Stimulated activated CD8-positive, alpha-beta memory T cell treated with anti-CD3 and anti-CD28 coated beads, Interleukin-4, amount 100 ng/mL, for 48 hours (primary cell): ENCODE measurements at places on chromosomes 3 and 15.

DNA sequence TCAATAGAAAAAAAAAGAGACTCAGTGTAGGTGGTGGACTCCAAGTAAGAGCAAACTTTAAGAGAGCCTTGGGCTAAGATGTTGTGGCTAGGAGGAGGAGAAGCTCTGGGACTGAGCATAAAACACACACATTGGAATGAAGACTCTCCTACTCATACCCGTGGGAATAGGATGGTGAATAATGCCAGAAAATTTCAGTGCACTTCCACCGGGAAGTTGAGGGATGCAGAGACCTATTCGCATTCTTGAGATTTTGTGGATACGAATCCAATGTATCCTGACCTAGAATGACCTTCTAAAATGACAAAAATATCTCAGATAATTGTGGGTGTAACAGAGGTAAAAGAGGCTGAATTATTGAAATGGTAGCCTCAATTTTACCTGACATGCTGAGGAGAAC lies 388.7 kb upstream of the SGO1 start:
- no peak for DNase-seq

- DNase-seq: peak; percentile 72
These were observed 53.4 kb upstream of the CCDC174 start for GRCh38 chr3:14598143-14598569.

DNA sequence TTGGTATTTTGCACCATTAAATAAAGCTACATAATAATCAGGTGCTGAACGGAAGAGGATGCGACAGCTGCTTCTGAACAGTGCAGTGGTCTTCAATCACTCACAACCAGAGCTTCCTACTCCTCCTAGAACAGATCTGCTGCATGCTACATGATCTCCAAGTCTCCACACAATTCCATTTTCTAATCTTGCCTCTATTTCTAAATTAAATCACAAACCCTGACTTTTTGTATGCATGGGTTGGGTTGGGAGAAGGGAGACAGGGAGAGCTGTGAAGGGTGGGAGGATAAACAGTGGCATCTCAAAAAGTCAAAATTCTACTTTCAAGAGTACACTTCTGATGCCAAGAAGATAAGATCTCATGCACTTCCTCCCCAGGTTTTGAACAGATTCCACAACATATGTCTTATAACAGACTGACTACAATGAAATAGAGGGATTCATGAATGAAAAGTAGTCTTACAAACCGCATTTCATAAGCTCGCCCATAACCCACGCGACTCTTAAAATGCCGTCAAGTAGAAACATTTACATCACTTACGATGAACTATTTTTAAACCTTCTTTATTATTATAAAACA lies 57.2 kb downstream of the CHSY1 start:
- no peak for DNase-seq

DNA sequence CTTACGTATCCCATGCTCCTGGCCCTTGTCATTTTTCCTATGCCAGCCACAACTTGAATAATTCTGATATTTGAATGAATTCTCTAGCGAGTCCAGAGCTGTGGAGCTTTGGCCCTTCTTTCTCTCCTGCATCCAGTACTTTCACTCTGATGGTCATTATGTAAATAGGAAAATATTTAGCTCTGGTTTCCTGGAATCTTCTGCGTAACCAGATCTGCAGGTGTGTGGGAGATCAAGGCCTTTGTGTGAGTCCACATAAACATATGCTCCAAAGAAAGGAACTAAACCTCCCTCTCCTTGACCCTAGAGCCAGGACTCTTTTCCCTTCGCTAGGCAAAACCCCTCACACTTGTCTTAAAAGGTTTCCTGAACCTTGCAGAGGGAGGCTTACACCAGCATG lies 132.5 kb upstream of the THBS1 start:
- no peak for DNase-seq

DNA sequence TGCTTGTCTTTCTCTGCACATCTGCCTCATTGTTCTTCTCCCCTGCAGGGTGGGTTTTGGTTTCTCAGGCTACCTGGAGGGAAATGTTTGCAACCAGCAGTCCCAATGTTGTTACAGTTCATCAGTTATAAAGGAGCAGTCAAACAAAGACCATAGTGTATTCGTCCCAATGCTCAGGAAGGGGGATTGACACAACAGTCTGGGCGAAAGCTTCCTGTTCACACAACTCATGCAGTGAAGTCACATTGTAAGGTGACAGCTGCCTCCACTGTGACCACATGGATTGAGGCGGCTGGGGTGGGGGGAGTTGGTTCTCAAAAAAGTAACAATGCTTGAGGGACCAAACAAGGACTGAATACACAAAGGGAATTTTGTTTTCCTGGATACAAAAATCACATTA lies 28.8 kb upstream of the TF start:
- DNase-seq: no peak

DNA sequence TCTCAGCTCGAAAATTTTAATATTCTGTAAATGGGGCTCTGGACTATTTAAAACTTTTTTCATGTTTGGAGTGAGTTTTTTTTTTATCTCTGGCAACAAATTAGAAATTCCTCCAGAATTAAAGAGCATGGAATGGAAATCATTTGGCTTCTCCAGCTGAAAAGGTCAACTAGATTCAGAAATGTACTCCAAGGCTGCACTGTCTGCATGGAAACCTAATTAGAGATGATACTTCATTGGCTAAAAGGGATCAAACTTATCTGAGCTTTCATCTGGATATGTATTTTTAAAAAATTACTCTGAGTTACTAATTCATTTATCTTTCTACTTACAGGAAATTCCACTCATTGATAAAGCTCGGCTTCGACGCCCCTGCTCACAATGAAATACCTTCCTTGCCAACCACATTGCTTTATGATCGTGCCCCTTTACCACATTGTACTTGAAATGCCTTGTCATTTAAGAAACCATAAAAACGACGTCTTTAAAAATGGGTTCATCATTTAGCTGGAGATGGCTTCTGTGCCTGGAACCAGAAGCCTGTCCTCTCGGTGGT lies 285.5 kb upstream of the ICE2 start:
- DNase-seq: no peak

GRCh38 chr15:71807691-71808091 lies 2.7 kb upstream of the NR2E3 start:
- no peak for DNase-seq

- DNase-seq: no peak
These were observed 15.5 kb downstream of the NTRK3 start for GRCh38 chr15:88241060-88241459.

DNA sequence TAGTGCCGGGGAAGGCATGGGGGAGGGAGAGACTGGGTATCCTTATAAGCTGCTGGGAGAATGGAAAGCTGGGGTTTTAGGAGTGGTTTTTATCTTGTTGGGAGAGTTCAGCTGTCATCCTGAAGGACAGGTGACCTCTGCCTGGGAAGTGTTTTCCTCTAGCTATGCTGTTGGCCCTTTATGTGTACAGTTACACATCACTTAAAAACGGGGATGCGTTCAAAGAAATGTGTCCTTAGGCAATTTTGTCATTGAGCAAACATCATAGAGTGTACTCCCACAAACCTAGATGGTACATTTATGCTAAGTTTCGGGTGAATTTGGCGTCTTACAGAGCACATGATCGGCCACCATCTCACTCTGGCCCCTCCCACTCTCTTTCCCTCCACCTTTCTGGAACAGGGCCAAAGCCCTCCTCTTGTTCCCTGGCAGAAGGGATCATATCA lies 164.3 kb upstream of the NUDT16 start:
- no peak for DNase-seq

GRCh38 chr15:65598468-65598867 lies 12.5 kb downstream of the INTS14 start:
- DNase-seq: no peak

DNA sequence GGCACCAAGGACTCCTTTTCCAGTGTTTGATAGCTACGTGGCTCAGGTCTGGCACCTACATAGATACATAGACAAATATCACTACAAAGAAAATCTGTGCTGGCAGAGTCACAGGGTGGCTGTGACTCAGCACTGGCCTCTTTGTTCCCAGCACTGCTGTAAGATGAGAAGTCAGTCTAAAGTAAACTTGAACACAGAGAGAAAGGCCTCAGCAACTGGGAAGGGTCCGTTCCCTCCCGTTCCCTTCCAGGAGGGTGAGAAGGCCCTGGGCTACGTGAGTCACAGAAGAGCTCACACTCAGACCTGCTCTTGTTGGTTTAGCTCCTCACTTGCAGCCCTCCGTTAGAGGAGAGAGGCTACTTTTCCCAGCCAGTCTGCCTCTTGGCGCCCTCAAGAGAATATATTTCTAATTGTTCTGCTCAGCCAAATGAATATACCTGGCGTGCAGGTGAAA lies 23.1 kb downstream of the ANXA2 start:
- DNase-seq: no peak

DNA sequence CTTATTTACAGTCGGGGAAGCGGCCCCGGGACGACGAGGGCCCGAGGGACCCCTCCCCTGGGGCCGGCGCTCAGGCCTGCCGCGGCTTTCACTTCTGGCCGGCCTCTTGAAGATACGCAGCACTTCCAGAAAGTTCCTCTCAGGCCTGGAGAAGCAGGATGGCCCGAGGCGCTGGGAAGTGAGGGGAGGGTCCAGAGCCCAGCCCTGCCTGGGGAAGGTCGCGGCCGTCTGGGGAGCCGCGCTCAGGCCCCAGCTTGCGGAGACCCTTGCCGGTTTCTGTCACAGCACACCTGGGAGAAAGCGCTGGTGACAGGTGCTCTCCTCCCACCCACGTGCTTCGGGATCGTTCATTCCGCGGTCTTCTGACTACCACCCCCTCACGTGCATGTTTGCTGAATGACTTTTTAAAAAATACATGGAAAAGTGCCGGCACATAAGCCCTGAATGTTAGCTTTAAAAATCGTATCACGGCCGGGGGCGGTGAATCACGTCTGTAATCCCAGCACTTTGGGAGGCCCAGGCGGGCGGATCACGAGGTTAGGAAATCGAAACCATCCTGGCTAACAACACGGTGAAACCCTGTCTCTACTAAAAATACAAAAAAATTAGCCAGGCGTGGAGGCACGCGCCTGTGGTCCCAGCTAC lies 727 bp upstream of the TM2D3 start:
- no peak for DNase-seq

- DNase-seq: no peak
These were observed 105.5 kb upstream of the IL12A start for GRCh38 chr3:159882790-159883779.

DNA sequence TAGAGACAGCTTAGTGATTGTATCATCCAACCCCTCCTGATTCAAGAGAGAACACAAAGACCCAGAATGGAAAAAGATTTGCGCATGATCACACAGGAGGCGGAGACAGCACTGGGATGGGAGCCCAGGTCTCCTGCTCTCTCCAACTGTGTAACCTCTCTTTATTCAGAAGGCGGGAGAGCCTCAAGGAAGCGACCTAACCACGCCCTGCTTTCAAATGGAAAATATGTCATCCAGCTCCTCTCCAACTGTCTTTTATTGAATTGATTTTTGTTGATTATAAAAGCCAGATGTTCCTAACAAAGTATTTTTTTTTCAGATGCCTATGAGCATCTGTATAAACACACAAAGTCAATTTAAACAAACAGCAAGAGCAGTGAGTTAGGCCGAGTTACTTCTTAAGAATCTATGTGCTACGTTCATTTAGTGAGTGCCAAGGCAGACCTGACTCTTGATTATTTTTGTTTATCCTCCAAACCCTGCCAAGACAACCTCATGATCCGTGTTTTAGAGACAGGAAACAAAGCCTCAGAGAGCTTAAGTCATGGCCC lies 74.5 kb downstream of the BFSP2 start:
- no peak for DNase-seq

GRCh38 chr15:91368611-91369010 lies 268.6 kb downstream of the SV2B start:
- DNase-seq: no peak

- DNase-seq: no peak
These were observed 439.2 kb downstream of the MCTP2 start for GRCh38 chr15:94670438-94671034.

DNA sequence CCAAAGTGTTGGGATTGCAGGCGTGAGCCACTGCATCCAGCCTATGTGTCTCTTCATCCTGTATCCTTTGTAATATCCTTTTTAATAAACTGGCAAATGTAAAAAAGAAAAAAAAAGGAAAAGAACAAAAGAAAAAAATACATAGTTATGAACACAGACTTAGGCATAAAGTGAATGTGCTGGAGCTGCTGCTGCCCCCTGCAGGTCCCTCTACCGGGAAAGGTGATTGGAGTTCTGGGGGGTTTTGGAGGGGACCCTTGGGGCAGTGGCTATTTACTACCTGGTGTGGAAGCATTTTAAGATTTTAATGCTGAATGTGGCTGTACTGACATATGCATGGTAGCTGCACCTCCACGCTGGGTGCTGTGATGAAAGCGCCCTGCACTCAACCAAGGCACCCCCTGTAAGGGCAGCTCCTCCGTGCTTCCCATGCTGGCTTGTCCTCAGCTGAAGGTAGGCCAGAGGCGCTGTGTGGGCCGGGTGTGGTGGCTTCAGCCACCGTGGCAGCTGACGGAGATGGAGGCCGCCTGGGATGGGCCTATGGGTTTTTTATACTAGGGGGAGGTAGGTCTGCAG lies 49.9 kb downstream of the RPLP1 start:
- DNase-seq: no peak

- DNase-seq: no peak
These were observed 308.3 kb downstream of the LRTM1 start for GRCh38 chr3:54619531-54619930.

GRCh38 chr15:90075420-90076289 lies 26.6 kb downstream of the IDH2 start:
- DNase-seq: peak; percentile 65

DNA sequence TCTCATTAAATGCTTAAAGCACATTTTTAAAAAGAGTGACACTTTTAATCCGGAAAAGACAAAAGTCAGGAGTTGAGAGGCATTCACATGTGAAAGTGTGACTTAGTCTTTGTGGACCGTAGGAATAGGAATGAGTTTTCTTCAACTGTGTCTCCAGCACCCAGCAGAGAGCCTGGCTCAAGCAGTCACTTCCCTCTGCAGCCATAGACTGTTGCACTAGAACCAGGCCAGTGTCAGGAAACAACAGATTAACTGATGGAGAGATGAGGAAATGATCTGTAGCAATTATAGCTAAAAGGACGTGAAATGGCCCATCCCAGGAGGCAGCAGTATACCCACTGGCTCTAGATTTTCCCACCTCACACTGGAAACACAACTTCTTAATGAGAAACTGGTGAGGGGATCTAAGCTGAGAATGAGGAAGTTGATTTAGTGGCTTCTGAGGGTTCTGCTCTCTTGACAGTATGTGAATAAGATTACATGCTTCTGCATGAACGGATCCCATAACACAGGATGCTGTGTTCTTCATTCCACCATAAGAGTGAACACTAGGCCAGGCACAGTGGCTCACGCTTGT lies 19.8 kb downstream of the CFAP92 start:
- no peak for DNase-seq

GRCh38 chr15:47870956-47871625 lies 153.8 kb downstream of the SEMA6D start:
- no peak for DNase-seq

DNA sequence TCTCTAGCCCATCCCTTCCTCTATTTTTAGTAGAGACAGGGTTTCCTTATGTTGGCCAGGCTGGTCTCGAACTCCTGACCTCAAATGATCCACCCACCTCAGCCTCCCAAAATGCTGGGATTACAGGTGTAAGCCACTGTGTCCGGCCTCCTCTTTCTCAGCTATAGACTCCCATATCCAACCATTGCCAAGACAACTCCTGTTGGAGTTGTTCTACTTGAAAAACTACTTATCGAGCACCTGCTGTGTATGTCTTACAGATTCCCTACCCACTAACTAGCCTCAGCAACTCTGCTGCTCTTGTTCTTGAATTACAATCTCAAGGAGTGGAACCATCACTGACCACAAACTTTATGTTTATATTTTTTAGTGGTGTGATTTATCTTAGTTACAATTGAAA lies 186.6 kb downstream of the SLC9A9 start:
- DNase-seq: no peak

GRCh38 chr15:64740311-64741170 lies 34.8 kb downstream of the RBPMS2 start:
- no peak for DNase-seq

GRCh38 chr3:36011791-36012190 lies 368.5 kb upstream of the STAC start:
- no peak for DNase-seq
